Lower lobe of right lung (tissue), 2 donors: ENCODE measurements at places on chromosomes 1 and 21. TPM values are rescaled to one million over a fixed set of nuclear protein-coding genes. Genes with fewer than 3 reads are reported as not detected.

Gene C1orf185
- not detected for total RNA-seq

Gene TNNI3K
- 1.1 TPM for total RNA-seq

Gene KRTAP11-1
- not detected for total RNA-seq

Gene KLHDC8A
- 0.97 TPM for total RNA-seq
